ENCODE measurements at places on chromosomes 12 and 14. TPM values are rescaled to one million over a fixed set of nuclear protein-coding genes. Genes with fewer than 3 reads are reported as not detected.

GRCh38 chr14:102620413-102620812, 28.0 kb downstream of the RCOR1 start:
- peaks cover 15% of the 10 kb centered on the region for H3K4me1 ChIP-seq
- no peak overlapping the region for H3K4me3 ChIP-seq
- no peaks in the 10 kb centered on the region for H3K27me3 ChIP-seq
- no peak for DNase-seq
- H3K36me3 ChIP-seq = no peaks in the 10 kb centered on the region

GRCh38 chr12:66678338-66679275, at the start of gene GRIP1:
GRIP1 (minus strand) TSS chr12:66679076; CDS start chr12:66678904, 172 bp downstream.
- H3K4me3 ChIP-seq = no peak within 1 kb of the TSS
- no peaks in the 10 kb centered on the region for H3K27me3 ChIP-seq
- DNase-seq = no peak
- H3K4me1 ChIP-seq = no peaks in the 10 kb centered on the region
- no peak within 1 kb of the TSS for H3K27ac ChIP-seq
- no peaks in the 10 kb centered on the region for H3K36me3 ChIP-seq

The SMIM41 gene
- 50.6 TPM for total RNA-seq

The ACADS gene
- total RNA-seq = 53.4 TPM

The FOXG1 gene
- total RNA-seq = not detected

GRCh38 chr12:119005913-119006312, 24.6 kb downstream of the SRRM4 start:
- no peaks in the 10 kb centered on the region for H3K27me3 ChIP-seq
- DNase-seq = no peak
- no peak overlapping the region for H3K4me3 ChIP-seq
- no peaks in the 10 kb centered on the region for H3K4me1 ChIP-seq

- H3K36me3 ChIP-seq = no peaks in the 10 kb centered on the region
- H3K4me3 ChIP-seq = no peak overlapping the region
- H3K27me3 ChIP-seq = no peaks in the 10 kb centered on the region
- peaks cover 20% of the 10 kb centered on the region for H3K4me1 ChIP-seq
- DNase-seq = no peak
These were observed 74.4 kb downstream of the POLR3B start for GRCh38 chr12:106431839-106432411.

The SLC4A8 gene
- total RNA-seq = 1.1 TPM

- no peaks in the 10 kb centered on the region for H3K4me1 ChIP-seq
- H3K36me3 ChIP-seq = no peaks in the 10 kb centered on the region
- DNase-seq = no peak
- no peak overlapping the region for H3K27ac ChIP-seq
- H3K27me3 ChIP-seq = no peaks in the 10 kb centered on the region
- no peak overlapping the region for H3K4me3 ChIP-seq
These were observed 88.9 kb downstream of the RIMBP2 start for GRCh38 chr12:130627175-130627574.

GRCh38 chr14:71625175-71625574, 307.1 kb upstream of the RGS6 start:
- no peaks in the 10 kb centered on the region for H3K27me3 ChIP-seq
- peaks cover 15% of the 10 kb centered on the region for H3K4me1 ChIP-seq
- H3K36me3 ChIP-seq = no peaks in the 10 kb centered on the region
- DNase-seq = no peak

The FOXM1 gene
- 0.21 TPM for total RNA-seq

- DNase-seq = no peak
- no peaks in the 10 kb centered on the region for H3K36me3 ChIP-seq
- no peak overlapping the region for H3K4me3 ChIP-seq
- no peaks in the 10 kb centered on the region for H3K27me3 ChIP-seq
These were observed 275.7 kb upstream of the SSTR1 start for GRCh38 chr14:37932008-37932407.

DNA sequence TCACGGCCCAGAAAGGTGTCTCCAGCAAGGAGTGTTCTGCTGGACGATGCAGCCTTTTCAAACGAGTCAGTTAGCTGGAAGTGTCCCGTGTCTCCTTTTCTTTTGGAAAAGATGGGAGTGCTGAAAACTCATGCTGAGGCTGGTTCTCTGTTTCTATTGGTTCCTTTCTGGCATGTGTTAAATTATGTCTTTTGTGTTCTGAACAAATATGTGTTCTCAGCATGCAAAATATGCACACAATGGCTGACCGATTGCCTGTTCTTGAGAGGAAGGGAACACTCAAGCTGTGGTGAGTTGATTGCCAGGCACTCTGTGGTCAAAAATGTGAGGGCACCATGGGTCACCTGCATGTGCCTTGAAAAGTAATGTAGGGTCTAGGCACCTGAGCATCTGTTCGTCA, 181.3 kb downstream of the CACNA1C start:
- DNase-seq = no peak
- H3K4me1 ChIP-seq = no peaks in the 10 kb centered on the region
- H3K4me3 ChIP-seq = no peak overlapping the region
- H3K27ac ChIP-seq = no peak overlapping the region

DNA sequence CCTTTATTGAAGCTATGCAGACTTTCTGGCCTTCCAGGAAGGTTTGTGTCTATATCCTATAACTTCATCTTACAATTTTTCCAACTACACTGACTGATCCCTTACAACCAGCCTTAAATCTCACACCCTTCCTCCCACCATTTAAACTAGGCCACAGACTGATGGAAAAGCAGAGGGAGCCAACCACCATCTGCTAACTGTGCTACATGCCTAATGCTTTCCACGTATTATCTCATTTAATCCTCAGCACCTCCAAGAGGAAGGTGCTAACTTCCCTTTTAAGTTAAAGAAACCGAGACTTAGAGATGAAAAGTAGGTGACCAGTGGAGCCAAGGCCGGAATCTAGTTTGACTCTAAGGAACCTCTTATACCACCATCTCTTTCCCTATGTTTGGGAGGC, 22.7 kb upstream of the BLTP3B start:
- no peaks in the 10 kb centered on the region for H3K4me1 ChIP-seq
- no peak overlapping the region for H3K4me3 ChIP-seq
- H3K27ac ChIP-seq = no peak overlapping the region
- H3K36me3 ChIP-seq = no peaks in the 10 kb centered on the region
- H3K27me3 ChIP-seq = no peaks in the 10 kb centered on the region

DNA sequence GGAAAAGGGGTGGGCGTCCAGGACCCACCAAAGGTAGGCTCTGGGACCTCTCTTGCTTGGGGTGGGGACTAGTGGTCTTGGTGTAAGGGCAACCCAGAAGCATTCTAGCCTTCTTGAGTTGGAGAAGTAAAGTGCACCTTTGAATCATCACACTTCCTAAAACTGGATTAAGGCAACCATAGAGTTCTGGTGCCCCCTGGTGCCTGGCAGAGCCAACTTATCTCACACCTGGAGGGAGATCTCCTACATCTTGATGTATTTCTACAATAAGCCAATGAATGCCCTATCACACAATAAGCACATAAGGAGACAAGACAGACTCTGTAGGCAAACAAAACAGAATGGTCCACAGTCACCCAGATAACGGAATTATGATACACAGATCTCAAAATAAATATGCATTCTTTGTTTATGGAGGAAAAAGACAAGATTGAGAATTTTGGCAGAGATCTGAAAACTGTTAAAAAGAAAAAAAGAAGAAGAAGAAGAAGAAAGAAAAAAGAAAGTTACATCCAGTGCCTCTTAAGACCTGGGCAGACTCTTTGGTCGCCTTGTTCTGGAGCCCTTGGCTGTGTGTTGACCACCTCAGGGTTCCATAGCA, 95.9 kb upstream of the PPP2R5C start:
- no peaks in the 10 kb centered on the region for H3K27me3 ChIP-seq
- DNase-seq = no peak
- H3K4me3 ChIP-seq = no peak overlapping the region

- peaks cover 3% of the 10 kb centered on the region for H3K4me1 ChIP-seq
- H3K36me3 ChIP-seq = no peaks in the 10 kb centered on the region
- H3K4me3 ChIP-seq = no peak overlapping the region
- no peaks in the 10 kb centered on the region for H3K27me3 ChIP-seq
- no peak for DNase-seq
These were observed 67.2 kb downstream of the FERMT2 start for GRCh38 chr14:52883658-52884057.

DNA sequence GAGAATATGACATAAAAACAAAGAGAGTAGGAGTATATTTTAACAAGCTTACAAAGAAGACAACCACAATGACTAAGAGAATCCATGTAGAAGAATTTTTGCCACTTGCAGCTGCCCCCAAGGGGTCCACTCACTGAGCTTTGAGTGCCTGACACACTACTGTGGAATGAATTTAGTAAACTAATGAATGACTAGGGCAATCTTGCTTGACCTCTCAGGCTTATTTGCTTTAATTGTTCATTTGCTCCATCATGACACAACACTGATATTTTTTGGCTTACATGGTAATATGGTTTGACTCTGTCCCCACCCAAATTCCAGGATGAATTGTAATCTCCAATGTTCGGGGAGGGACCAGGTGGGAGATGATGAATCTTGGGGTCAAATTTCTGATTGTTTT, 249.1 kb upstream of the FAR2 start:
- no peaks in the 10 kb centered on the region for H3K27me3 ChIP-seq
- no peak for DNase-seq
- H3K4me3 ChIP-seq = no peak overlapping the region
- H3K27ac ChIP-seq = no peak overlapping the region
- H3K36me3 ChIP-seq = no peaks in the 10 kb centered on the region

GRCh38 chr14:23093991-23094665, 808 bp downstream of the ACIN1 start:
- peaks cover 24% of the 10 kb centered on the region for H3K4me1 ChIP-seq
- no peaks in the 10 kb centered on the region for H3K27me3 ChIP-seq
- H3K36me3 ChIP-seq = peaks cover 17% of the 10 kb centered on the region
- DNase-seq = no peak

- H3K36me3 ChIP-seq = no peaks in the 10 kb centered on the region
- peak overlapping the region; percentile 37 for H3K27ac ChIP-seq
- no peaks in the 10 kb centered on the region for H3K4me1 ChIP-seq
- peak; percentile 11 for DNase-seq
- H3K4me3 ChIP-seq = no peak overlapping the region
These were observed 11.5 kb upstream of the NUP107 start for GRCh38 chr12:68675101-68675842.

The PLXNC1 gene
- 9.0 TPM for total RNA-seq

The KRT79 gene
- not detected for total RNA-seq

DNA sequence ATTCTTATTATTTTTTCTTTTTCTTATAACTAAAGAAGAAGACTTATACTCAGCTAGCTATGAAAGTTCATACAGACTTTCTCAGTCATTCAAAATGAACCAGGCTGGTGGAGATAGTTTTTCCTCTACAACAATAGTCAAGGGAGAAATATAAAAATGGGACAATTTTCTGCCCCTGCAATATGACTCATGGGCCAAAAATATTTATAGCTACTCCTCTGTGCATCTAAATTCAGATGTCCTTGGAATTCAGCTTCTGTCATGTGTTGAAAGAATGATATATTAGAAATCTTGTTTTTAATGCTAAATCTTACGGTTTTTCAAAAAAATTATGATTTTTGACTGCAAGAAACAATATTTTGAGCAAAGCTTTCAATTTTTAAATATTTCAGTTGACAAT, 237.2 kb upstream of the SYT10 start:
- H3K36me3 ChIP-seq = no peaks in the 10 kb centered on the region
- no peak for DNase-seq
- H3K4me3 ChIP-seq = no peak overlapping the region

The KRT82 gene
- total RNA-seq = not detected

The ERBB3 gene
- 103 TPM for total RNA-seq

DNA sequence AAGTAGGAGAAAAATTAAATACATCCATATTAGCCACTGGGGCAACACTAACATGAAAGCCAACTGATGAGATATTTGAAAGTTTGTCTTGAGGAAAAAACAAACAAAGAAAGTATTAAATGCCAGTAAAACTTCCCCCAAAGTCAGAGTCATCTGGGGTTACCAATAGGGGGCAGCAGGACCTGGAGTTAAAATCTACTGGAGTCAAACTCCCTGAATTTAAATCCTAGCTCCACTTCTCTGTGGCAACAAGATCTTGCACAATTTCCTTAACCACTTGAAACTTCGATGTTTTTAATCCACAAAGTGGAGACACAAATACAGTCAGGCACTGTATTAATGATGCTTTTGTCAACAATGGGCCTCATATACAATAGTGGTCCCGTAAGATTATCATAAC, 14.4 kb downstream of the PLEKHG7 start:
- H3K4me3 ChIP-seq = no peak overlapping the region
- no peak overlapping the region for H3K27ac ChIP-seq
- H3K4me1 ChIP-seq = peaks cover 11% of the 10 kb centered on the region

- no peaks in the 10 kb centered on the region for H3K36me3 ChIP-seq
- H3K4me1 ChIP-seq = peaks cover 51% of the 10 kb centered on the region
- H3K4me3 ChIP-seq = no peak overlapping the region
- DNase-seq = no peak
- H3K27me3 ChIP-seq = no peaks in the 10 kb centered on the region
- peak overlapping the region; percentile 71 for H3K27ac ChIP-seq
These were observed 38.9 kb downstream of the TPCN1 start for GRCh38 chr12:113260127-113260526.

The RNF212B gene
- total RNA-seq = not detected

GRCh38 chr12:8712572-8712971, 14.8 kb downstream of the RIMKLB start:
- no peak overlapping the region for H3K4me3 ChIP-seq
- H3K4me1 ChIP-seq = peaks cover 6% of the 10 kb centered on the region
- H3K27me3 ChIP-seq = no peaks in the 10 kb centered on the region
- DNase-seq = no peak
- H3K36me3 ChIP-seq = no peaks in the 10 kb centered on the region

DNA sequence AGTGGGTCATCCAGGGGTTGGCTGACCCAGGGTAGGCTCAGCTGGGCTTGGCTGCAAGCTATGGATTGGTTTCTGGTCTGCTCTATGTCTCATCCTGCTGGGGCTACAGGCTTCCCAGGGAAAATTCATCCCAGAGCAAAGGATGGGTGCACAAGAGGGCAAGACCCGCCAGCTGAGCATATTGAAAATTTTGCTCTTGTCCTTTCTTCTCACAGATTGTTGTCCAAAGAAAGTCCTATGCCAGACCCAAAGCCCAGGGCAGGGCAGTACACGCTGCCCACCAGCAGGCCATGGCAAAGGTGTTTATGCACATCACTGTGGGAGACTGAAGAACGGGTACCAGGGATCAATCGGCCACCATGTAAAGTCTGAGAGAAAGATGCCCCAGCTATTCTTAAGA, 95.3 kb upstream of the PARP11 start:
- no peak overlapping the region for H3K4me3 ChIP-seq
- H3K36me3 ChIP-seq = no peaks in the 10 kb centered on the region
- no peaks in the 10 kb centered on the region for H3K4me1 ChIP-seq

GRCh38 chr12:129258781-129259318, 405.6 kb downstream of the GLT1D1 start:
- no peak for DNase-seq
- H3K27me3 ChIP-seq = no peaks in the 10 kb centered on the region
- no peak overlapping the region for H3K4me3 ChIP-seq
- no peak overlapping the region for H3K27ac ChIP-seq
- H3K4me1 ChIP-seq = no peaks in the 10 kb centered on the region

The DYRK2 gene
- 9.6 TPM for total RNA-seq

The PLA2G1B gene
- not detected for total RNA-seq

DNA sequence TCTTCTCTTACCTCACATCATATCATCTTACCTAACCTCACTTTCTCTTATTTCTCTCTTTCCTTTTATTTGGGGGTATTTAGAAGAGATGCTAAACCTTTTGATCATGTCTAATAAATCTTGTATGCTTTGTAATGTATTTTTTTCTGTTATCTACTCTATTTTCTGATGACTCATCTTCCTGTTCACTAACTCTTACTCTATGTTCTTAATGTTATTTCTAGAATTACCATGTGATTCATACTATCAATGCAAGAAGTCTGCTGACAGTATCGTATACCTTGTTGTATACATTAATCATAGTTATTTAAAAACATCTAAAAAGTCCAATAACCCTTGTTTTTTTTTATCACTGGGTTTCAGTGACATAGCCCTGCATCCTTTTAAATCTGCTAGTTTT, 62.3 kb downstream of the MGAT4C start:
- no peak overlapping the region for H3K27ac ChIP-seq
- no peaks in the 10 kb centered on the region for H3K36me3 ChIP-seq
- no peaks in the 10 kb centered on the region for H3K27me3 ChIP-seq
- H3K4me1 ChIP-seq = no peaks in the 10 kb centered on the region
